ENCODE measurements at places on chromosomes 3 and 15.

GRCh38 chr3:41464401-41464800 lies 265.1 kb downstream of the CTNNB1 start:
- no peak for DNase-seq

- DNase-seq: no peak
Measured at GRCh38 chr3:23826382-23827064, 20.8 kb downstream of the UBE2E1 start.

- DNase-seq: no peak
Measured at GRCh38 chr3:42144209-42144608, 53.1 kb downstream of the TRAK1 start.

- DNase-seq: no peak
Measured at GRCh38 chr3:9105421-9105820, 142.1 kb upstream of the RAD18 start.

DNA sequence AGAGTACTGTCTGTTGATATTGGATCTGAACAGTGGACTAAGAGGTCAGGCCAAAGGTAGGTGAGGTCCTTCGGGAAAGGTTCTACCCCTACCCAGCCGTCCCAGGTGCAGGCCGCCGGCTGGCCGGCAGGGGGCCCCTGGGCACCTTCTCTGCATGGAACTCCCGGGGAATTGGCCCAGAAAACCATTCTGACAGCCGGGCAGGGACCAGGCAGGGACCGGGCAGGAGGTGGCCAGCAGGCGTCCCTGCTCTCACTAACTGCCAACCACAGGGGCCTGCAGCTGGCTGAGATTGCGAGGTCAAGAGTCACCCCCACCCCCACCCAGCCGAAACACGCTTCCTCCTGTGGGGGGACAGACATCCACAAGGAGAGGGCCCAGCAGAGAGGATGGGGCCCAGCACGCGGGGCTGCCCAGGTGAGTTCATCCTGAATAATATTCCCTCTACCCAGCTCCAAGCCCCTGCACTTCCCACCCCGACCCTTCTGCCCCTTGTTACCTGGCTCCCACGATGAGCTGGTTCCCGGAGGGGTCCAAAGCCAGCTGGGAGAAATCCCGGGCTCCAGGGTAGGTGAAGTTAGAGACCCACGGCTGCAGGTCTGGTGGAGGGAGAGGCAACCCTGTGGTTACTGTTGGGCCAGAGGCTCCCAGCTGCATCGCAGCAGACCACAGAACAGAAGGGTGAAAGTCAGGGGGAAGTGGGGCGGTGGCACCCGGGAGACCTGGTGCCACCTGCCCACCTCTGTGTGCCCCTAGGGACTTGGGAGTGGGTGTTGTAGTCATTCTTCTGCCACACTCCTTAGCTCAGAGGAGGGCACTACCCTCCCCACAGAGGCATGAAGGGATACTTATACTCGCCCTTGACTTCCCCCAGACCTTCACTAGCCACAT lies 84.4 kb downstream of the SEMA5B start:
- DNase-seq: peak; percentile 86

All from eye (tissue), 1 donor.